ENCODE measurements at places on chromosomes 2 and 18. TPM values are rescaled to one million over a fixed set of nuclear protein-coding genes. Genes with fewer than 3 reads are reported as not detected.

The EIF4E2 gene
- 85.6 TPM for total RNA-seq

The SF3B1 gene
- total RNA-seq = 131 TPM

The ALKAL2 gene
- not detected for total RNA-seq

The CCDC141 gene
- total RNA-seq = not detected

The NT5C1B gene
- not detected for total RNA-seq

The KLHL14 gene
- total RNA-seq = not detected

The OR6B3 gene
- total RNA-seq = not detected

The DOK6 gene
- total RNA-seq = not detected

The TXNL4A gene
- 146 TPM for total RNA-seq

The WDR43 gene
- total RNA-seq = 91.3 TPM
